ENCODE measurements at places on chromosomes 12 and 14.

- DNase-seq: no peak
These were observed 1299.9 kb downstream of the FSCB start for GRCh38 chr14:43207189-43207588.

DNA sequence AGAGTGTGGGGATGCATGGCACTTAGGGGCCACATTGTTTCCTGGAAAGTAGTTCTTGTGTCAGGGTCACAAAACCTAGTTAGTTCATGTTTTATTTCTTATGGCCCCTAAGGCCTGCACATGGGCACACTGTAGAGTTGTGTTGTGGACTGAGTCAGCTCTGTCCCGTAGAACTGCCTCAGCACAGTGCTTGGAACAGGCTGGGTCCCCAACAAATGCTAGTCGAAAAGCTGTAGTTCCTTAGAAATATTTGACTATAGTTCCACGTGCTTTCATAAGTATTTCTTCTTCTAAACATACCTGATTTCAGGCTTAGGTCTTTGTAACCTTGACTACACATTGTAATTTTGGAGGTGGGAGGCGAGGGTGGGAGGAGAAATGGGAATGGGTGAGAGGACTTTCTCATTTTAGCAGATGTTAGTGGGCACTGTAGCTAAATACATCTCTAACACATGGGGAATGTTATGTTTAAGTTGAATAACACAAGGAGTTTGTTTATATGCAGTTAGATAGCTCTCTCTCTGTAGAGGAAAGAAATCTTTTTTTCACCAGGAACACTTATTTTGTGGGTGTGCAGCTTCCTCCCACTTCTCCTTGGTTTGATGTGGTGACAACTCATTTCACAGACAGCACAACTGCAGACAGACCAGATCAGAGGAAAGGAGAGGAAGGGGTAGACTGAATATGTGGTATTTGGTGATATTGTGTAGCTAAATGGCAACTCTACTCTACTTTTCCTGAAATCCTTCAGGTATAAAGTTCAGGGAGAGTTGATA, 39.5 kb upstream of the DACT1 start:
- no peak for DNase-seq

GRCh38 chr14:50000380-50001150, 107.7 kb downstream of the ARF6 start:
- DNase-seq: no peak

DNA sequence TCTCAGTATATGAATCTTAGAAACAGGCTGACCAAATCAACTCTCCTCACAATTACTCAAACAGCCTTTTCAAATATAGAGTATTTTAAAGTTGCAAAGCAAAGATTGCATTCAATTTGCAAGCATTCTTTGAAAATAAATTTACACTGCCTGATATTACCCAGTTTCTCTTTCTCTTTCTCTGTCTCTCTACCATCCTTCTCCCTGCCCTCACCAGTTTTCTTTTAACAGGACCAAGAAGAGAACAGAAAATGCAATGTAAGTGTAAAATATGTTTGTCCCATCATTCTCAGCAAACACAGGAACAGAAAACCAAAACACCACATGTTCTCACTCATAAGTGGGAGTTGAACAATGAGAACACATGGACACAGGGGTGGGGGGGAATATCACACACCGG, 520.3 kb upstream of the USP15 start:
- no peak for DNase-seq

DNA sequence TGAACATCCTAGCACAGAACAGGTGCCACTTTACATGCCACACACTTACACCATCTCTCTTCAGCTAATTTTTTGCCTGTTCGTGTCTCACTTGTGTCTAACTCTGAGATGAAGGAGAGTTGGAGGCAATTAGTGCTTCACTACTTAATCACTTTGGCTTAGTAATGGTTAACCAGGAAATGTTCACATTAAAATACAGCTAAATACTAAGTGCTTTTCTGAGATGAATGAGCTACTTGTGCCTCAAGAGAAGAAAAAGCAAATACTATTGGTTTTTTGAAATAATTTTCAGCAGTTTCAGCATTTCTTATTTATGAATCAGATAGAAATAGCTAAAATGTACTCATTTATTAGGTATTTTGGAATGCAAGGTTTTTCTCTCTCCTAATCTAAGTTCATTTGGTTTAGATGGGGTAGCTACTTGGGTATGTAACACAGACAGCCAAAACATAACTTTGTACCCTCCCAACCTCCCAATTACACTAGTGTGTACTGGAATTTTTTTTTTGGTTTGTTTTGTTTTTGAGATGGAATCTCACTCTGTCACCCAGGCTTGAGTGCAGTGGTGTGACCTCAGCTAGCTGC, 1474.1 kb upstream of the SEL1L start:
- no peak for DNase-seq

- no peak for DNase-seq
These were observed 26.1 kb upstream of the OR10P1 start for GRCh38 chr12:55610598-55610997.

DNA sequence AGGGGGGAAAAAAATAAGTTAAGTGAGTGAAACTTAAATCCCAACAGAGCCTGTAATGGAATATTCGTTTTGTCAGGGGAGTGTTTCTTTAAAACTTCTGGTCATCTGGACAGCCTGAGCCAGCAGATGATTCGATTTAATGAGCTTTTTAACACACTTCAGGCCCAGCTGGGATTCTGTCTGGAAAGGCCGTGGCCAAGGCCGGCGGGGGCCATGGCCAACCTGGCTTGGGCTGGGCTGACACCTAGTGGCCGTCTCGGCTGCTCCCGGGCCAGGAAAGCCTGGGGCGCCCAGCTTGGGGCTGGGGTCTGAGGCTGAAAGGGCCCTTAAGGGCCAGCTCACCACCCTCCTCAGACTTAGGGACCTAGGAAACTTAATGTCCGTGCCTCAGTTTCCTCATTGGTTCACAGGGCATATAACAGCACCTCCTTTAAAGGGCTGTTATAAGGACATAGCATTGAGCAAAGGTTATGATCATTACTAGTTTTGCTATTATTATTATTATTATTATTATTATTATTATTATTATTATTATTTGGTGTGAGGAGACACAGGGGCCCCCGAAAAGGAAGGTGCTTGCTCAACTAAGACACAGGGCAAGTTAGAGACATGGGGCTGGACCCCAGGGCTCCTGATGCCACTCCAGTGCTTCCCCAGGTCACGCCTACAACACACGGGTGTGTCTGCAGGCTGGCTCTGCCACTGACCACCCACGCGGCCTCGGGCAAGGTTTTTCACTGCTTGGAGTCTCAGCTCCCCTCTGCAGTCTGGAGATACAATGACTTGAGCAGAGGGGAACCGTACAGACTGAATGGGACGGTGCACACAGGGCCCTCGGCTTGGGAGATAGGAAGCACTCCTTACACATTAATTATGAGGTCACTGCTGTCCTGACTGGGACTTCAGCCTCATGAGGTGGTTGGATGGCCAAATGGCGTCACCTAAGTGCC, 84.0 kb downstream of the SYNE3 start:
- DNase-seq: no peak

DNA sequence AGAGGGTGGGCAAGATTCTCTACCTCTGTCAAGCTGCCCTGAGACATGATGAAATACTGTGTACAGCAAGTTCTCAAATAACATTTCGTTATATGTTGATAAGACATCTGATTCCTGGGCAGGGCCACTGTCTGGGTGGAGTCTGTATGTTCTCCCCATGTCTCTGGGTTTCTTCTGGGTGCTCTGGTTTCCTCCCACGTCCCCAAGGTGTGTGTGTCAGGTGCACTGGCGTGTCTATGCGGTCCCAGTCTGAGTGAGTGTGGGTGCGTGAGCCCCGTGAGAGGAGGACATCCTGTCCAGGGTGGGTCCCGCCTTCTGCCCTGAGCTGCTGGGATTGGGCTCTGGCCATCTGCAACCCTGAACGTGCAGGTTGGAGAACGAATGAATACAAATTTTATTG, 29.6 kb downstream of the KCTD10 start:
- DNase-seq: no peak

DNA sequence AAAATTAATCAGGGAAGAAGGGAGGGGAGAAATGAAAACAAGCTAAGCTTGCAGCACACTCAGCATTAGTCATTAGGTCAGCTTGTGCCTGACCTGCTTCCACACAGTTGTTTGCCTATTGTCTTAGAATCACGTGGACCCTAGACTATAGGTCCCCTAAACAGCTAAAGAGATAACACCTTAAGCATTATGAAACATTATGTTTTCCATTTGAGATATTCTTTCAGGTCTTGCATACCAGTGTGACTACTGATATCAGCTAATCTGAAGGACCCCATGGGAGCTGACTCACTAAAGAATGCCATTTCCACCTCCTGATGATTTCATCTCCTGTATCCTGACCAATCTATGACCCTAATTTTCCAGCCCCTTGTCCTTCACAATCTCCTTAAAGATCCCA, 154.1 kb upstream of the FUT8 start:
- no peak for DNase-seq

DNA sequence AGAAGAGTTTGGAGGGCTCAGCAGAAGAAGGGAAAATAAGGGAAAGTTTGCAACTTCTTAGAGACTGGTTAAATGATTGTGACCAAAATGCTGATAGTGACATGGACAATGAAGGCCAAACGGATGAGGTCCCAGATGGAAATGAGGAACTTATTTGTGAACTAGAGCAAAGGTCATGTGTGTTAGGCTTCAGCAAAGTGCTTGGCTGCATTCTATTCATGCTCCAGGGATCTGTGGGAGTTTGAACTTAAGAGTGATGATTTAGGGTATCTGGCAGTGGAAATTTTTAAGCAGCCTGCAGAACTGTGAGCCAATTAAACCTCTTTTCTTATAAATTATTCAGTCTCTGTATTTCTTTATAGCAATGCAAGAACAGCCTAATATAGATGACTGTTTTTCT, 88.9 kb upstream of the ARHGAP5 start:
- DNase-seq: no peak

GRCh38 chr12:254912-255311, 7.7 kb downstream of the SLC6A13 start:
- no peak for DNase-seq

- DNase-seq: no peak
These were observed 2.0 kb downstream of the SCN8A start for GRCh38 chr12:51593021-51593420.

DNA sequence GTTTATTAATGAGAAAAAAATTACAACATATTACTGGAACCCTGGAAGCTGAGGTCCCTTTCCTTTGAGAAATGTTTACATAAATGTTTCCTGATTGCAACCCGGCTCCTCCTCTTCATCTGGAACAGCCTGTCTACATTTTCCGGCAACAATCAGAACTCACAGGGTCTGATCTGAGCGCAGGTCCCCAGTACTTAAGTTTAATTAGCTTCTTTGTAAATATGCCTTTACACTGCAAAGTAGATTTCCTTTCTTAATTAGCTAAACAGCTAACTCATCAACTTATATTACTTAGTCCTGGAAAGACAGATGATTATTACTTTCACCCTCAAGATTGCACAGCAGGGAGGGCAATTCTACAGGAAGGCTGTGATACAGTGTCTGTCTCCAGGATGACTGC, 213.0 kb downstream of the MON2 start:
- DNase-seq: no peak

DNA sequence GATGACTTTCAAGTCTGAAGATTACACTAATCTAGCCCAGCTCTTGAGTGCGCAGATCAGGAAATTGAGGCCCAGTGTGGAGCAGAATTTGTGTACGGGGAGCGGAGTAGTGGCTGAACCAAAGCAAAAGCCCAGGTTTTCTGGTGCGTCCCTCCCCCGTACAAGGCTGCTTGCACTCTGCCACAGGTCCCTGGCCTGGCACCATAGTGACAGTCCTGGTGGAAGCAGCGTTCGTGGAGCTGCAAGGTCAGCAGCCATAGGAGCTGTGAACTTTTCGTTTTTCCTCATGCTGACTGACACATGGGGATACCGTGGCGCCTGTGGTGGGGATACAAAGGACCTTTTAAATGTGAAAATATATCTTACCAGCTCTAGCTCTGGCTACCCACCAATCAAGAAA, 1.7 kb downstream of the EVL start:
- no peak for DNase-seq

GRCh38 chr14:90624227-90624626, 192.0 kb downstream of the TTC7B start:
- DNase-seq: no peak

DNA sequence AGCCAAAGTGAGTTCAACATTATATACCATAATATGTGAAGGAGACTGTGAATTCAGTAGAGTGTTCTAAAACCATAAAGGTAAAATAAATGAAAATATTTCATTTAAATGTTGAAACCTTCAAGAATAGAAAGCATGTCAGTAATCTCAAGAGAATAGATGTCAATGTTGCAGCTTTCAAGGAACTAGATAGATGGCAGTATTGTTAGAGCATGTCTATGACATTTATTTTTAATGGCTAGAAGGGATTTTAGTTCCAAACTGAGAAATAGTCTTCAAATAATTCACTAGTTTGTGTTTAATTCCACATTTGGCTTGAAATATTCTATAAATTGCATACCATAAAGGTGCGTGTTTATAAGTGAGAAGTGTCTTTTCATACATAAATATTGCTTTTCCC, 326.5 kb downstream of the FLRT2 start:
- no peak for DNase-seq

- no peak for DNase-seq
These were observed 6.8 kb downstream of the VRK1 start for GRCh38 chr14:96803958-96804357.

DNA sequence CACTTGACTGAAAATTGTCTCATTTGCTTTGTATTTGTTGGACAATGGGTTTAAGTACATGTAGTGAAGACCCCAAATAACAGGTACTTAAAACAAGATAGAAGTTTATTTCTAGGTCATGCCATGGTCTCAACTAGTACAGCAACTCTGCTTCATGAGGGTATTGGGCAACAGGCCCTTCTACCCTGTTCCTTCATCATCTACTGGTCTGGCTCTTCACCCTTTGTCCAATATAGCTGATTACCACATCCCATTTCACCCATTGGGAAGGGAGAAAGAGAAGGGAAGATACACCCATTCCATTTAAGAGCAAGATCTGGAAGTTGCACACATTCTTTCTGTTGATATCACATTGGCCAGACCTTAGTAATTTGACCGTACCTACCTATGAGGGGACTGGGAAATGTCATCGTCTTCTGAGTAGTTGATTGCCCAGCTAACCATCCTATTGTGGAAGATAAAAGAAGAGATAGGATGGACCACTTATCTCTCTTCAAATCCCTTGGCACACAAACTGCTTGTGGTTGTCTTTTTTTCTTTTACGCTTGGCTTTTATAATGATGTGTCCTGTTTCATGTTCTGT, 104.6 kb downstream of the DIP2B start:
- DNase-seq: no peak

DNA sequence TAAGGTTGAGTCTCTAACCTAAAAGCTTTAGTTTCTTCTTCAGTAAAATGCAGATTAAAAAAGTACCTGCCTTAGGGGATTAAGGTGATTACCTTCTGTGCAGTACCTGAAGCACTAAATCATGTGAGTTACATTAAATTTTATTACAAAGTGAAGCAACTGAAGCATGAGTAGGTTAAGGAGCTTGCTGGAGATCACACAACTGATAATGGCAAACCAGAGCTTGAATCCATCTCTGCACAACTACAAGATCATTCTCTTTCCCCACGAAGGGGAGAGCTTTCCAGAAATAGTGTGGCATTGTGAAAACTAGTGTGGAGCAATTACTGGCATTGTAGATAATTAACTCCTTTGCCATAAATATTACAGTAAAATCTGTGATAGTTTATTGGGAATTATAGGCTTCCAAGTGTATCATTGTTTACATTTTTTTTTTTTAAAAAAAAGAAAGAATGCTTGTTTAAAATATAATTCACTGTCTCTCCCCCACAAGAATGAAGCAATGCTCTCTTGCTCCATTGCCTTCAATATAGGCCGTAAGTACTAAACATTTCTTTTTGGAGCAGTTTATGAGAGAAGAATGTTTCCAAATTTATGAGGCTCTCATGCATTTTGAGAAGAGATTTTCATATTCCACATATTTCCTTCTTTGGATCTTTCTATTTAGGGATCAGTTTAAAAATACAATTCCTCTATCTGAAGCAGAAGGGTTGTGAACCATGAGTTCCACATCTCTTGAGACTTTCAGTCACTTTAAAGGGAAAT, 20.5 kb downstream of the SLC38A2 start:
- no peak for DNase-seq
